Activated naive CD8-positive, alpha-beta T cell treated with anti-CD3 and anti-CD28 coated beads, Interleukin-2, amount 50 U/mL, for 24 hours (primary cell): ENCODE measurements at places on chromosomes 7 and 10.

- no peak for DNase-seq
Measured at GRCh38 chr7:79176859-79177477, 276.5 kb downstream of the MAGI2 start.

- DNase-seq, result no peak
Measured at GRCh38 chr10:16894821-16895220, 77.6 kb upstream of the RSU1 start.

- DNase-seq, result no peak
Measured at GRCh38 chr10:113917636-113918035, 63.2 kb downstream of the NHLRC2 start.

DNA sequence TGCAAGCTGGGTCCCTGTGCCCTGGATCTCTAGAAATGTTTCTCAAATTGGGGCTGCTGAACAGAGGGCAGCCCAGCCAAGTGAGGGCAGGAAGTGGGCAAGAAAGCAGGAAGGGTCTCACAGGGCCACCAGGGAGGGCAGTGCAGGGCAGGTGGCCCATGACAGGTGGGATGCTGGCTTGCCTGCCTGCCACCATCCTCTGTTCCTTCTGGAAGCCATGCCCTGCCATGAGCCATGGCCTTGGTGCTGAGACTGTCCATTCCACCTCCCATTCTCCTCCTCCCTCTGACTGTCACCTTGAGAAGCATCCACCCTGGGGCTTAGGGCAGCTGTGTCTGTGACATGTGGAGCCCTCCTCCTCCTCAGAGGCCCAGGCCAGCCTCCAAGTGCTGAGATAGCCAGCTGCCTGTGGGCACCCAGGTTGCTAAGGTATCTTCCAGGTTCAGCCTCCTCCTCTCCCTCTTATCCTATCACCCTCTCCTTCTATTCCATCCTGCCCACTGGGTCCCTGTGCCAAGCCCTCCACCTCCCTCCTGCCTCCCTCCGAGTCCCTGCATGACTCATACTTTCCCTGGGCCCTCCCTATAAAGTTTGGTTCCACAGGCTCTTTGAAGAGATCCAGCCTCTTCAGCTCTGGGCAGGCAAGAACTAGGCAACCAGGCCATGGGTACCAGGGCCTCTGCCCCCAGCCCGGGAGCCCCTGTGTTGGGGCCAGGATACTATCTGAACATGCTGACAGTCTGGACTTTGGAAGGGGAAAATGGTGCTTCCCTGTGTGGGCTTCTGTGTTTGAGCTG lies 1.3 kb downstream of the VSIR start:
- peak; percentile 61 for DNase-seq

- DNase-seq, result no peak
Measured at GRCh38 chr10:14466257-14466656, 135.5 kb upstream of the FRMD4A start.

- no peak for DNase-seq
Measured at GRCh38 chr10:101305320-101306241, 48.4 kb upstream of the BTRC start.
